ENCODE measurements at places on chromosomes 13 and 19. TPM values are rescaled to one million over a fixed set of nuclear protein-coding genes. Genes with fewer than 3 reads are reported as not detected.

Gene LRFN3
- total RNA-seq = 31.5 TPM

Gene HTR2A
- total RNA-seq = not detected

GRCh38 chr19:38317104-38317612, 1.4 kb upstream of the YIF1B start:
- H3K4me3 ChIP-seq = no peak overlapping the region
- H3K27me3 ChIP-seq = peaks cover 48% of the 10 kb centered on the region
- DNase-seq = no peak
- peaks cover 2% of the 10 kb centered on the region for H3K4me1 ChIP-seq
- peak overlapping the region; percentile 45 for H3K27ac ChIP-seq

DNA sequence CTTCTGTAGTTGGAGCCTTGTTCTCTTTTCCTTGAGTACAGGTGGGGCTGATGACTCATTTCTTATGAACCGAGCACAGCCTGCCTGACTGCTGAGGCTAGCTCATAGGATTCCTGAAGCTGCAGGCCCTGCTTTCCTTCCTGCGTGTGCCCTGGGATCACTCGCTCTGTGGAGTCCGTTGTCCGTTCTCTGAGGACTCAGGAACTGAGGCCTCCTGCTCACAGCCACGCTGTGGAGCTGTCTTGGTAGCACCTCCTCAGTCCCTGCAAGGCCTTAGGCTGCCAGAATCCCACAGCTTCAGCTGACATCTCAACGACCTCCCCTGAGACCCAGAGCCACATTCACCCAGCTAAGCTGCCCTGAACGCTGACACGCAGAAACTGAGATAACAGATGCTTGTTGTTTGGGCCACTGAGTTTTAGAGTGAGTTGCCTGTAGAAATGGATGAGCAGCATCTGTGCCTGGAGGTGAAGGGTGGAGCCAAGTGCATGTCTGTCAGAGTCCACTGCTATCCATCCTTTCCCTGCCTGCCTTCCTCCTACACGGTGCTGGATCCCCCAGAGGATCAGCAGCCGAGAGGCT, 72.9 kb downstream of the ARHGEF7 start:
- H3K27me3 ChIP-seq = no peaks in the 10 kb centered on the region
- H3K4me1 ChIP-seq = peaks cover 10% of the 10 kb centered on the region
- no peak for DNase-seq
- H3K4me3 ChIP-seq = no peak overlapping the region
- H3K36me3 ChIP-seq = peaks cover 24% of the 10 kb centered on the region

DNA sequence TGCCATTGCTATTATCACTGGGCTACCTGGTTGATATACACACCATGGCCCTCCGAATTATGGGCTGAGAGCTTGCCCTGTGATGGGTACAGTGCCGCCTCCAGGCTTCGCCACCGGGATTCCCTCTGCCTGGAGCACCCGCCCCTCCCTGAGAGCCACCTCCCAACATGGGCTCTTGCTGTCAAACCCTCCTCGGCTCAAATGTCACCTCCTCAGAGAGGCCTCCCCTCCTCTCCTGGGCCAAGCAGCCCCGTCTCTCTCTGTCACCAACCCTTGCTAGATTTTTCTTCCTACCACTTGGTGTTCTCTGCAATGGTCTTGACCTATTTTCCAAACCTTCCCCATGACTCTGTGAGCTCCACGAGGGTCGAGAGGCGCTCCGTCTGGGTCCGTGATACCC, 12.2 kb upstream of the TLE2 start:
- H3K4me3 ChIP-seq = no peak overlapping the region
- no peaks in the 10 kb centered on the region for H3K27me3 ChIP-seq
- H3K4me1 ChIP-seq = peaks cover 19% of the 10 kb centered on the region
- H3K27ac ChIP-seq = no peak overlapping the region

GRCh38 chr13:111917901-111918300, 149.0 kb upstream of the SOX1 start:
- peaks cover 54% of the 10 kb centered on the region for H3K27me3 ChIP-seq
- H3K4me3 ChIP-seq = no peak overlapping the region
- DNase-seq = no peak
